Tongue (tissue), 3 donors: ENCODE measurements at places on chromosomes 1 and 21. TPM values are rescaled to one million over a fixed set of nuclear protein-coding genes. Genes with fewer than 3 reads are reported as not detected.

DNA sequence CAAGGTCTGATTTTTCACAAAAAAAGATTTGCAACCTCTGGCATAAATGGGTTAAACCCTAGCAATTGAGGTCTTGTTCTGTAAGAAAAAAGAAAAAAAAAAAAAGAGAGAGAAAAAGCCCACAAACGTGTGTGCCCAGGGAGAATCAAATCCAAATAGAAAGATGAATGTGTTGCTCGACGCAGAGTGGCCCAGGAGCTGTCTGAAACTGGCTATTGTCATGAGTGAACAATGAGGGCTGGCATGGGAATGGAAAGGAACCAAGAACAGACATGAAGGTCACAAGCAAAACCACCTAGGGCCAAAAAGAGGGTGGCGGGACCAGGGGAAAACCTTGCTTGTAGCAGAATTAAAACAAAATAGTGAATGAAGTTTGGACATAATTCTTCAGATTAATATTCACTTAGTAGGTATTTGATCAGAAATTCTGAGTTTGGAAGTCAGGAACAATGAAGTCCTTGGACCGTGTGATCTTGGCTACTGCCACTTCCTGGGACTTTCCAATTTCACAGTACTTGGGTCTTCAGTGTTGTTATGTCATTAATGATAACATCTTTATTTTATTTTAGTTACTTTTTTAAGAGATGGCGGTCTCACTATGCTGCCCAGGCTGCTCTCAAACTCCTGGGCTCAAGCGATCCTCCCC is 3.1 kb downstream of the ENO1 start:
- no peak for DNase-seq

DNA sequence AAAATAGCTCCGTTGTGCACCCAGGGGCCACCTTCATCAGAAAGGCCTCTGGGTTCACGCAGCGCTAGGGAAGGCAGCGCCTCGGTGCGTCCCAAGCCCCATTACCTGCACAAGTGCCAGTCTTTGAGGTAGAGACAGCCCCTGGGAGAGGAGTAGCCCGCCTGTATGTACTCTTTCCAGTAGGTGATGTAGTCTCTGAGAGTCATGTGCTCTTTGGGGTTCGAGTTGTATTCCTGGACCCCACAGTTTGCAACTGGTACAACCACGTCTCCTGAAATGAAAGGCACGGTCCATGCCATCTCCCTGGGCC is 601 bp downstream of the JMJD4 start:
- no peak for DNase-seq

CD53 gene
- total RNA-seq = 7.2 TPM

MACF1 gene
- 461 TPM for total RNA-seq

CCNL2 gene
- 174 TPM for total RNA-seq

GRCh38 chr1:31483012-31483946 is 70.3 kb downstream of the SERINC2 start:
- peak; percentile 44 for DNase-seq

DNA sequence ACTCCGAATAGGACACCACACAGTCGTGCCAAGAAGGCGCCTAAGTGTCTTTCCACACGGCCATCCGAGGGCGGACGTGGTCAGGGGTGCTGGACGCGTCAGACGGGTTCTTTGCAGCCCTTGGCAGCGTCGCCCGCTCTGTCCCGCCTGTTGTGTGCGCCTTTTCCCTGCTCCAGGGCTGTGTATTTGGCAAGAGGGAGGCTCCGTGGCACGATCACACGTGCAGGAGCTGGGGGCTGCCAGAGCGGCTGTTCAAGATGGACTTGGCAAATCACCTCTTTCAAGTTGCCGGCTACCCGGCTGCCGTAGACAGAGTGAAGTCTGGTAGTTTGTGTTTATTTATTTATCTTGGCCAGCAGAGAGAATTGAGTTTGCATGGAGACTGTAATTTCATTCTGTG is 31.9 kb downstream of the PRKCZ start:
- no peak for DNase-seq

CNR2 gene
- total RNA-seq = not detected

- DNase-seq = no peak
Measured at GRCh38 chr1:25530186-25531081, 13.0 kb upstream of the LDLRAP1 start.

- no peak for DNase-seq
Measured at GRCh38 chr1:244111027-244111426, 59.9 kb downstream of the ZBTB18 start.

DNA sequence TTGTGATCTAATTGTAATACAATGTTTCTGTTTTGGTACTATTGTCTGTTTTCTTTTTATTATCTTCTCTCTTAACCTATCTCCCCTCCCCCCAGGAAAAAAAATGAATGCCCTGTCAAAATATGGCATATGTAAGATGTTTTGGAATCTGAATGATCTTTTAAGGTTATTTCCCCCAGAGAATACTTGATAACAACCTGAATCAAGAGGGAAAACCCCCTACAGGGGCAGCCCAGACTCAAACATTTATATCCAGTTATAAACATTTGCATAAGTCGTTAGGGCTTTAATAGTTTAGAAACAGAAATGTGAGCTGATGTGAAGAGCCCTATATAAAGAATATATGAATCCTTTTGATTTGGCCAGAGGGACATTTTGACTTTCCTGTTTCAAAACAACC is 169.5 kb downstream of the VAV3 start:
- DNase-seq = no peak

FMO5 gene
- total RNA-seq = 1.5 TPM

C1orf50 gene
- 5.9 TPM for total RNA-seq

PRELP gene
- 4.4 TPM for total RNA-seq

GRCh38 chr1:56780826-56781225 is 38.4 kb downstream of the FYB2 start:
- DNase-seq = no peak

DNA sequence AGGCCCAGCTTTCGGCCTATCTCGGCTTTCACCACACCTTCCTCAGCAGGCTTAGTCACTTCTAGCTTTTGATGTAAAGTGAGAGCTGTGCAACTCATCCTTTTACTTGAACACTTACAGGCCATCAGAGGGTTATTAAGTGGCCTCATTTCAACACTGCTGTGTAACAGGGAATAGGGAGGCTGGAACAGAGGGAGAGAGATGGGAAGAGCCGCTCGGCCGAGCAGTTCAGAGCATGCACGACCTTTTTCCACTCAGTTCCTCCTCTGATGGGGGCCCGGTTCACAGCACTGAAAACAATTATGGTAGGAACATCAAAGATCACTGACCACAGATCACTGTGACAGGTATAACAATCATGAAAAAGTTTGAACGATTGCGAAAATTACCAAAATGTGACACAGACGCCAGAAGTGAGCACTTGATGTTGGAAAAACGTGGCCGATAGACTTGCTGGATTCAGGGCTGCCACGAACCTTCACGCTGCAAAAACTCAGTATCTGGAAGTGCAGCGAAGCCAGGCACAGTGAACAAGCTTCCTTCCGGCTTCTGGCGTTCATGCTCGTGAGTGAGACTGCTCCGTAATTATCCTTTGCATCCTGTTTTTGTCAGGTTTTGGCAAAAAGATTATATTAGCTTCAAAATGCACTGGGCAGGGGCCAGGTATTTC is 28.6 kb downstream of the AGPAT3 start:
- DNase-seq = peak; percentile 44

DNA sequence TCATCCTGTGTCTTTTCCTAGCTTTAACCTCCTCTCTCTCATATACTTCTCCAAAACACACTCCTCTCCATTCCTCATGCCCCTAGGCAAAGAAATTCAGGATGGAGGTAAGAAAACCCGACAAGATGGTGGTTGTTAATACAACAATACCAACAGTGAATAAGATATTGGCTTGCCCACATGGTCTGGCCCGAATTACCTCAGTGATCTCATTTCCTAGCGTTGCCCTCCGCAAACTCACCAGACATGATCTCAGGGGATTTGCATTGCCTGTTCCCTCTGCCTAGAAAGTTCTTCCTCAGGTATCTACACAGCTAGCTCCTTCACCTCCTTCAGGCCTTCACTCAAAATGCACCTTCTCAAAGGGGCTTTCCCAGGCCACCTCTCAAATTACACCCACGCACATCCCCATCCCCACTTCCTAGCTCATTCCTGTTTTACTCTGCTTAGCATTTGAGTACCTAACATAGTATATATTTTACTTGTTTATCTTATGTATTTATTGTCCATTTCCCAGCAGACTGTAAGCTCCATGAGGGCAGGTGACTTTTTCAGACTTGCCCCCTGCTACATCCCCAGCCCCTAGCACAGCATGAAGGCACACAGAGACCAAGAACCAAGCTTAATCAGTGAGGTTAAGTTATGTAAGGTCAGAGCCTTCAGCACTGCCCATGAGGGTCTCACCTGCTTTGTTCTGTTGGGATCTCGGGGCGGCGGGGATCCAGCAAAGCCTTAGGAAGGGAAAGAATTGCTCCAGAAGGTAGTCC is 10.2 kb upstream of the UBR4 start:
- DNase-seq = no peak

ANXA9 gene
- total RNA-seq = 1.6 TPM

DNA sequence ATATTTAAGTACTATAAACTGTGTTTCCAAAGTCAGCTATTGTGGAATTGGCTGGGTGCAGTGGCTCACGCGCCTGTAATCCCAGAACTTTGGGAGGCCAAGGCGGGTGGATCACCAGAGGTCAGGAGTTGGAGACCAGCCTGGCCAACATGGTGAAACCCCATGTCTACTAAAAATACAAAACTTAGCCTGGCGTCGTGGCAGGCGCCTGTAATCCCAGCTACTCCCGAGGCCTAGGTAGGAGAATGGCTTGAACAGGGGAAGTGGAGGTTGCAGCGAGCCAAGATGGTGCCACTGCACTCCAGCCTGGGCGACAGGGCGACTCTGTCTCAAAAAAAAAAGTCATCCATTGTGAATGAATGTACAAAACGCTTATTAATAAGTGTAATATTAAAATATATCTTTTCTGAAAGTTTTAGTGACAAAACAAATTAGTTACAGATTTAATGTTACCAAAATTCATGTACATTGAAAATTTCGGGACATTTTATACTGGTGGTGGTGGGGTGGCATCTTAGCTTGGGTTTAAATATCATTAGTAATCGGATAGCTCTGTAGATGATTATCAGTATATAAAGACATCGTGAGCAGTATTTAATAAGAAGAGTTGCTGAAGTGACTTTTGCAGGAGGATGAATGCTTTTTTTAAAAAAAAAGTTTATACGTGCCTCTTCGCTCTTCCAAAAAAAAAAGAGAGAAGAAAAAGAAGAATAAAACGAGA is 503 bp upstream of the SRSF11 start:
- DNase-seq = no peak

GRCh38 chr1:24709791-24710441 is 35.3 kb upstream of the CLIC4 start:
- no peak for DNase-seq

- no peak for DNase-seq
Measured at GRCh38 chr1:28779751-28780408, 32.1 kb upstream of the OPRD1 start.

UBE2U gene
- not detected for total RNA-seq

C1orf141 gene
- not detected for total RNA-seq

GRCh38 chr1:157155658-157156057 is 17.5 kb upstream of the ETV3 start:
- DNase-seq = no peak

- no peak for DNase-seq
Measured at GRCh38 chr1:63547621-63548294, 24.4 kb downstream of the EFCAB7 start.

GRCh38 chr1:3586986-3587759 is 24.1 kb downstream of the MEGF6 start:
- peak; percentile 40 for DNase-seq

TDRKH gene
- total RNA-seq = 6.7 TPM

DNA sequence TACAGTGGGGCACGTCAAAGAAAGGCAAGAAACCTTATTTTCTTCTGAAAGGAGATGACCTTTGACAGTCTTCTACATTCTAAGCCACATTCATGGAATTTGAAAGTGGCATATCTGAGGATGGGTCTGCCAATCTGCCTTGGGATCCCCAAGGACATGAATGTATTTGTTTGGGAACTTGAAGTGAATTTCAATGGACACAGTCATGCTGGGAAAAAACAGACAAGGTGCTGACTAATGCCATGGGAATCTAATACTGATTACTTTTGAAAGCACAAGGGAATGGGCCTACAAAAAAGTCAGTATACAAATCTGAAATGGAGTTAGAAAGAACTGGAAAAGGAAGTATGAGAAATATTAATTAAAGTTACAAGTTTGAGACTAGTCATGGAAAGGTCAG is 128.8 kb downstream of the KCNJ6 start:
- no peak for DNase-seq

GRCh38 chr1:1358433-1359271 is at the start of gene MXRA8:
Gene MXRA8 (minus strand): TSS chr1:1358555. CDS start chr1:1358504, 51 bp downstream.
- DNase-seq = peak; percentile 92

DNA sequence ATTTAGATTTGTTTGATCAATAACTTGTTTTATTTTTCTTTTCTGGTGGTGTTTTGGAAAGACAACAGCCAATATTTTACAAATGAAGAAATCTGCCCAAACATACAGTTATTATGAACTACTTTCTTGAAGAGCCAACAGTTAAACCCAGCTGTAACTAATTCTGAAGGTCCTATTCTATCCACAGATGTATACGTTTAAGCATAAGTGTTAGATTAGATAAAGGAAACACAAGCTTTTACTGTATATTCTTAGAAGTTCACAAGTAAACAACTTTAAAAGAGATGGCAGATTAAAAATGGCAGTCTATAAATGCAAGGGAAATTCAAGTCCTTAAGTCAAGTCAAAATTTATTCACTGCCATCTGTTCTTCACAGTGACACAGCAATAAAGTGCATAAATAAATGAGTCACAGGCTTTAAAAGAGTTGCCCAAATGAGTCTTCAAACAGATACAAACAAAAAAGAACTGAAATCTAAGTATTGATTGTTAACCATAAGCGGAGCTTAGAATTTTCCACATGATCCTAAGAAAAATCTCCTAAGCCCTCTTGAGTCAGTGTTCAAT is 49.9 kb upstream of the KCNH1 start:
- DNase-seq = no peak

GRCh38 chr1:38088366-38088765 is 41.8 kb upstream of the POU3F1 start:
- DNase-seq = peak; percentile 63

DNA sequence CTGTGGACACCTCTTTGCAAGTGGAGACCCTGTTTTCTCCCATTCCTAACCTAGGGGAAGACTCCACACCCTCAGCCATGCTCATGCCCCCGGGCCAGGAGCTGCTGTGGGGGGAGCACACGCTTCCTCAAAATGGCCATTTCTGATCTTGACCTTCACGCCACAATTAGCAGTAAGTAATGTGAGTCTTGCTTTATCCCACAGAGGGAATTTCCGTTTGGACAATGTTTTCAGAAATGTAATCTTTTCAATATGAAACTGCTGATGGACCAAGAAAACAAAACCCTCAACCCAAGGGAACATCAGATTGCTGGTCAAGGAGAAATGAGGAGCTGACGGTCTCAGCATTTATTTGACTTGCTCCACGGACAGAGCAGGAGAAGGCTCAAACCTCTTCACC is 8.3 kb upstream of the KCNE1 start:
- DNase-seq = no peak

GRCh38 chr21:25939396-25939761 is 204.6 kb downstream of the GABPA start:
- peak; percentile 35 for DNase-seq

DSCAM gene
- 0.41 TPM for total RNA-seq

NCAM2 gene
- total RNA-seq = 7.1 TPM

DNA sequence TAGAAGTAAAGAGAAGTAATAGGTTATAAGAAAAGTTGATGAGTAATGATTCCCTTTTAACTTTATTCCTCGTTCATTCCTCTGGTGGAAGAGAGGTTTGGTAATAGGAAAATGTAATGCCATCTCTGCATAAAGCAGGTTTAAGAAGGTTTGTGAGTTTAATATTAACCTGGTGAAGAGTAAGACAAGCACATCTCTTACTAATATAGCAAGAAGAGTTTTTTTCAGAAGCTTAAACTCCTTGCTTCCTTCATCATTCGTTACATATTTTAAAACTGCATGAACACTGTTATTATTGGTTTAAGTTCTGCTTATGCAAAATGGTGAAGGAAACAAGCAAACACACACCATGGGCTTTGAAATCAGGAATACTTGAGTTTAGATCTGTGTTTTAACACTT is 9.2 kb upstream of the PLA2G4A start:
- no peak for DNase-seq
